ENCODE measurements at places on chromosomes 7 and 10.

DNA sequence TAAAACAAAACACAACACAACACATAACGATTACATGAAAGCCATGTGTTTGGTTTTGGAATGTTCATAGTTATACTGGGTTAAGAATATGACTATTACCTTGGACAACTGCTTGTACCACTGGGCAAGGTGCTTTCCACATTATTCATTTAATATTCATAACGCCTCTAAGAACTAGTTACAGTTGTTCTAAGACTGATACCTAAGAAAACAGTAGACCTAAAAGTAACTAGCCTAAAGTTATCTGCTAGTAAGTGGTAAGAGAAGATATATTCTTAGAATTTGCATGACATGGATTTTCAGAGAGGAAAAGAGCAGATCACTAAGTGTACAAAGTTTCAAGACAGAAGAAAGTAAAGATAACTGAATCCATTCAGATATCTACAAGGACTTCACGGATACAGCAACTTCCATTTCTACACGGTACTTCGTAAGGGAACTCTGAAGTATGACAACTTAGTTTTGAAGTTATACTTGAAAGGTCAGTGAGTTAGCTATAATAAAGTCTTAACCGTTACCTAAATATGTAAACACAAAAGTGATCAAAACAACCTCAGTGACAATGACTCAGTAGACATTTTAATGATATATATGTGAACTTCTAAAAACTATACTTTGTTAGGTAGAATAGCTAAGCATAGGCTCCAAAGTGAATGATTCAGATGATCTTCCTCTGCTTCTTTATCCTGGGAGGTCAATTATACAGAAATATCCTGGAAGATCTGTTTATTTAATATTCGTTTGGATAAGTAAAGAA lies 65.1 kb downstream of the MINDY3 start:
- no peak for DNase-seq

- DNase-seq, result no peak
These were observed 57.1 kb downstream of the STK17A start for GRCh38 chr7:43639858-43640491.

GRCh38 chr7:93150200-93150835 lies 2.1 kb upstream of the SAMD9L start:
- DNase-seq, result peak; percentile 39

GRCh38 chr10:74337330-74338016 lies 186.5 kb downstream of the ADK start:
- DNase-seq, result no peak

DNA sequence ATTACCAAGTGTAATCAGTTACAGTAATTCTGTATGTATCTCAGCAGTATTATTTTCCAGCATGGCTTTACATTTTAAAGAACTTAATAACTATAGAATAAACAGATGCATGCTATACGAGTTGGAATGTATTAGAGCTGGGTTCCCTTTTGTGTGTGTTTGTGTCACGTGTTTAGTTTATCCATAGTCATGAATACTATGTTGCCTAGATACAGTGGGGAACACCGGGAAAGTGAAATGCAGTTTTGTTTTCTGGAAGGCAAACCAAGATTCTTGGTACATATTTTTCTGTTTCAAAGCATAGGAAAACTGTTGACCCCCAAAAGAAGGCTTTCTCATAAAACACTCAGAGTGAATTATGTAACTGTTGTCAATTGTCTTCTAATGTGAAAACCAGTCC lies 119.0 kb downstream of the FANK1 start:
- no peak for DNase-seq

- DNase-seq, result no peak
These were observed 55.4 kb upstream of the SEC61G start for GRCh38 chr7:54814401-54814800.

GRCh38 chr10:101157756-101158458 lies 26.8 kb downstream of the TLX1 start:
- no peak for DNase-seq

DNA sequence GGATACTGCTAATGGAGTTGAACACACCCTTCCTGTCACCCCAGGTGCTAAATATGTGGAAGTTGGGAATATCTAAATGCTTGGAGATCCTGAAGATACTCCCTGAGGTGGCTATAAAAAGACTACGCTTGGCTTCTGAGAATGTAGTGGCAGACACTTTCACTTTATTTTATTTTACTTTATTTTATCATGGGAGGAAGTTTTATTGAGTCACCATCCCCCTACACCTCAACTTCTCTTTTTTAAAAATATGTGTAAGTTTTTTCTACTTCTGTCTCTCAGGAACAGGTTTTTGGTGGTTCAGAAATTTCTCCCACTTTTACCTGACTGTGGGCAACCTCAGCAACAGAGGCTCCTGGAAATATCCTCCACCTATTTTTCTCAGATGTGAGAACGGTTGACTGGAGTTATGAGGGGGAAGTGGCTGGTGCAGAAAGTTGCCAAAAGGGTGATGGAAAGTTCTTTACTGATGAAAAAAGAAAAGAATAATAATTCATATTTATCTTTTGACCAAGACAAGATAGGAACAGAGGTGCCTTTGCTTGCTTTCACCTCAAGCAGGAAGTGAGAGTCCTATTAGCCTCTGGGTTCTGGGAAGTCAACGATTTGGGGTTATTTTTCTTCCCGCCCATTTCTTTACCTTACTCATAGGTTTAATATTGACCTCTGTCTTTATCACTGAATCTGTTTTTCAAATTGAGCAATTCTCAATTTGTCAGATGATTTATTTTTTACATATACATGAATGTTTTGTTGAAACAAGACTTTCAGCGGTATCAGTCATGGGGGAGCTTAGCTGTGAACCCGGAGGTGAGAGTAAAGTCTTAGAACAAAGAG lies 103.6 kb downstream of the AHR start:
- peak; percentile 58 for DNase-seq

GRCh38 chr7:148095066-148095465 lies 495.5 kb upstream of the C7orf33 start:
- no peak for DNase-seq

GRCh38 chr7:45082031-45082830 lies 6.5 kb downstream of the NACAD start:
- no peak for DNase-seq

GRCh38 chr10:35341521-35341920 lies 5.2 kb downstream of the CCNY start:
- DNase-seq, result no peak

DNA sequence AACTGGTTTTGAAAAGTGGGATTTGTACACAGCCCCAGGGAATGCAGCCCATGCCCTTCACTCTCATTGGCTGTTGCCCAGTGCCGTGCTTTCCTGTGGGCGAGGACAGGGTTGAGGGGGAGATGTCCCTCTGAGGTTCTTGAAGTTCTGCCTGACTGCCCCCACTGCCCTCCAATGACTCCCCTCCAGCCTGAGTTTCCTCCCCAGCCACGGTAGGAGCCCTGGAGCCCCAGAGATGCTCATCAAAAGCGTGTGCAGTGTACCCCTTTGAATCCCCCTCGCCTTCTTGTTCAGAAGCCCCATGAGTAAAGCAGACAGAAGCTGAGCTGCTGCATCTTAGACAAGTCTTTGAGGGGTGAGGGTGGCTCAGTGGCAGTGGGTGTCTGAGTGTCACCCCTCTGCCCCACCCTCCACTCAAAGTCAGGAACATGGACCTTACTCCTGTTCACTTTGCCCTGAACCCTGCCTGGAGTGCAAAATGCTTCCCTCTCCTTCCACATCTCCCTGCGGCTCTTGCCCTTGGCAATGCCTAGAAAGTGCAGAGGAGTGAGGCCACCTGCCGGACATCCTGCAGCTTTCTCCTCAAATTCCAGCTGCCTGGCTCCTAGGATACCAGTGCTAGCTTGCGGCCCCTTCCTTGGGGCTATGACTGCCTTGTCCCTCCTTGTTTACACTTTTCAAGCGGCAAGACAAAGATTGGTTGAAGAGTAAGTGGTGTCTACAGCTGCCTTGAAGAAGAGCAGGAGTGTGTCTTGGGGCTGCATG lies 19.9 kb downstream of the FAM241B start:
- no peak for DNase-seq

DNA sequence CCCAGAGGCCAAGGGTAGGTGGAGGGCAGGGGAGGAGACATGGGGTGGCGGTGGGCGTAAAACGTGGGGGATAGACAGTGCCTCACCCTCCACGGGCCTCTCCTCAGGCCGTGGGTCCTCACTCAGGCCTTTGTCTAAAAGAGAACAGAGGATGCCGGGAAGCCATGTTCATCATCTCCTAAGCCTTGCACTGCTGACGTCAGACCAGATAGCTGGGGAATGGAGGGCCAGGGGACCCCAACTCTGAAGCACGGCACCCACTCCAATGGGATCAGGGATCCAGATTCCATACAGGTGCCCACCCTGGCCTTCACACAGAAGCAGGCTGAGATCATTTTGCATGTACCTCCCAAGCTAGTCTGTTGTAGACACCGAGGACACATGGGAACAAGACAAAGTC lies 83.4 kb upstream of the TMEM248 start:
- DNase-seq, result no peak

- DNase-seq, result no peak
These were observed 89.2 kb downstream of the MICALL2 start for GRCh38 chr7:1369916-1370657.

GRCh38 chr10:17479822-17480221 lies 25.4 kb upstream of the ST8SIA6 start:
- no peak for DNase-seq

DNA sequence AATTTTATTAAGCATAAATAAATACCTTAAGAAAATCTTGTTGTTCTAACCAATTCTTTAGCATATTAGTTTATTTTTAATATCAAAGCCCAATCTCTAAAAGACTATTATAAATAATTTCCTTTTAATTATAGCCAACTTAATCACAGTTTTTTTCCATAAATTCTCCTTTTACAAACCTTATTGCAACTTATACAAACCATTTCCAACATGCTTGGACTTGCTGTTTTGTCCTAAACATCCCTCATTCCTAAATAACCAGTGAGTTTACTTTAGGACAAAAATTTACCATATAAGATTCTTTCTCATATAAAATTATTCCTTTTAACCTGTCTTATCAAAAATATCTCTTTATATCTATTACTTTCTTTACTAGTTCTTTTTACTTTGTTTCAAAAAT lies 25.2 kb upstream of the LSM8 start:
- DNase-seq, result no peak

GRCh38 chr10:101850749-101851148 lies 7.1 kb upstream of the KCNIP2 start:
- DNase-seq, result no peak

DNA sequence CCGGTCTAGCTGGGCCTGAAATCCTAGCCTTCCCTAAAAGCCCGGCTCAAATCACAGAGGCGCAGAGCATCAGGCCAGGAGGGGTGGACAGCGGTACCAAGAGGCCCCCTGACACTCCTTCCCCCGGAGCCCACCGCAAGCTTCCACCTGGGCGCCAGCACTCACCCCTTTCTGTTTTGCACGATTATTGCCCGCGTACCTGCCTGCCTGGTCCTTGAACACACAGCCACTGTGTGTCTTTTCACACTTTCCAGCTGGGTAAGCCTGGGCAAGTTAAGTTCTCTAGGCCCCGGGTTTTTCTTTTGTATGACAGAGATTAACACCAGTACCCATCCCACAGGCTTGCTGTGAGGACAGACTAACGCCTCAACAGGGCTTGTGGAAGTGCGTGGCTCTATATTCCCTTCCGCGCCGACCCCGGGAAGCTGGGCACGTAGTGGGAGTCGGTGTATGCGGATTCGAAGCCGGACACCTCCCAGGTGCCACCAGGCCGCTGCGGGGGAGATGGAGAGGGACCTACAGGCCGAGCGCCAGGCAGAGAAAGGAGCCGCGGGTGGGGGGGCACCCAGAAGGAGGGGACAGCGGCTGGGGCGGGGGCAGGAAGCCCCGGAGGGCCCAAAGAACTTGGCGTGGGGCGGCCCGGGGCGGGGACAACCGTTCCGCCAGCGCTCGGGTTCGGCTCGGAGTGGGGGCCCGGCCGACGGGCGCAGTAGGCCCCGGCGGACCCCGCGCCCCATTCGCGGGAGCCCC lies 792 bp downstream of the ZNF746 start:
- no peak for DNase-seq

GRCh38 chr7:129889133-129889844 lies 63.5 kb downstream of the UBE2H start:
- no peak for DNase-seq

DNA sequence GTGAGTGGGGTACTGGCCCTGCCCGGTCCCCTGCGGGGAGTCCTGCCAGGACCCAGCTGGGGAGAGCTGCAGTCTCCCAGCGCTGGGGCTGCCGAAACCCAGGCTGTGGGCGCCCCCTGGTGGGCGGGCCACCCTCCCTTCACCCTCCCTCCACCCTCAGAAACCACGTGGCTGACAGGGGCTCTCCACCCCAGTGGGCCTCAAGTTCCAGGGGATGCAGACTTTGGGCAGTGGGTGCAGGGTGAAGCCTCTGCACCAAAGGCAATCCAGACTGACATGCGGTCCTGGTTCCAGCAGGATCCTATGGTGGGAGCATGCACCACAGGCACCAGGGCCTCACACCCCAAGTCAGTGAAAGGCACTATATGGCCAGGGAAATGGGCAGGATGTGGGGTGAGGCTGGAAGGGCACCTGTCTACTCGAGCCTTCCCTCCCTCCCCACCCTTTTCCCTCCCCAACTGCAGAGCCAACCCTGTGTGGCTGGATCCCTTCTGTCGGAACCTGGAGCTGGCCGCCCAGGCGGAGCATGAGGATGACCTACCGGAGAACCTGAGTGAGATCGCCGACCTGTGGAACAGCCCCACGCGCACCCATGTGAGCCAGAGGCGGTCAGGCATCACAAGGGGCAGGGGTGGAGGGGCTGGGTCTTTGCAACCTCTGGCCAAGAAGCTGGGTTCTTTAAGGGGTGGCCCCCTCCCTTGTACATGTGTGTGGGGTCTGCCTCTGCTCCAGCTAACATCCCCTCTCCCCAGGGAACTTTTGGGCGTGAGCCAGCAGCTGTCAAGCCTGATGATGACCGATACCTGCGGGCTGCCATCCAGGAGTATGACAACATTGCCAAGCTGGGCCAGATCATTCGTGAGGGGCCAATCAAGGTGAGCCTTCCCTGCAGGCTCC lies 38.8 kb downstream of the PSAP start:
- peak; percentile 76 for DNase-seq

- DNase-seq, result no peak
These were observed 43.9 kb upstream of the GRB10 start for GRCh38 chr7:50826371-50827172.

DNA sequence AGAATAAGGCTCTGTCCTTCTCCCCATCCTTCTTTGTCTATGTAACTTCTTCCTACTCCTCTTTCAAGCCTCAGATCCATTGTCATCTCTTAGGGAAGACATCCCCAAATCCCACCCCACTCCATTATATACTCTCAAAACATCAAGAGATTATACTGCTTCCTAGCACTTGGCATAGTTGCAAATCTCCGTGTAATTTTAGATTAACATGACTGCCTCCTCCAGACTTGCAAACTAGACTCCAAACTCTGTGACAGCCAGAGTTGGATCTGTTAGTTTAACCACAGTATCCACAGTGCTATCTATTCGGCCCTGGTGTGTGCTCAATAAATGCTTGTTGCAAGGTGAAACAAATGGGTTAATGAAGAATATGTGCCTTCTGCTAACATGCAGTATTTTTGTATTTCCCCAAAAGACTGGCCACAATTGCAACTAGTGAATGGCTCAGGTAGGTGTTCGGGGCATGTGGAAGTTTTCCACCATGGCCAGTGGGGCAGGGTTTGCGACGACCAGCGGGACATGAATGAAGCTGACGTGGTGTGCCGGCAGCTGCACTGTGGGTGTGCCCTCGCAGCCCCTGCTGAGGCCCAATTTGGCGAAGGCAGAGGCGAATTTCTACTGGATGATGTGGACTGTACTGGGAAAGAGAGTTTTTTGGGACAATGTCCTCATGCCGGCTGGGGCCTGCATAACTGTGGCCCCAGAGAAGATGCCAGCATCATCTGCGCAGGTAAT lies 34.5 kb upstream of the C10orf120 start:
- no peak for DNase-seq

GRCh38 chr7:36723951-36724664 lies at the start of gene AOAH:
Gene AOAH (minus strand): TSS chr7:36724494. CDS start chr7:36724148, 346 bp downstream.
- DNase-seq, result peak; percentile 88

GRCh38 chr10:6469661-6470060 lies 110.4 kb downstream of the PRKCQ start:
- no peak for DNase-seq

All from CD14-positive monocyte (primary cell).